ENCODE measurements at places on chromosomes 16 and 17. TPM values are rescaled to one million over a fixed set of nuclear protein-coding genes. Genes with fewer than 3 reads are reported as not detected.

KRT13 gene
- not detected for total RNA-seq

CRYBA1 gene
- not detected for total RNA-seq

SNF8 gene
- total RNA-seq: 136 TPM

HYDIN gene
- 2.6 TPM for total RNA-seq

VAT1L gene
- 22.2 TPM for total RNA-seq

TGFB1I1 gene
- total RNA-seq: 4.6 TPM

SLFN5 gene
- total RNA-seq: 4.8 TPM

VMP1 gene
- total RNA-seq: 72.8 TPM

ARL4D gene
- total RNA-seq: 13.4 TPM

DNAH17 gene
- total RNA-seq: 0.87 TPM

HID1 gene
- total RNA-seq: 16.7 TPM

RNF222 gene
- not detected for total RNA-seq
